Left forelimb (tissue), 1 donor: ENCODE measurements at places on chromosomes 2 and 18.

DNA sequence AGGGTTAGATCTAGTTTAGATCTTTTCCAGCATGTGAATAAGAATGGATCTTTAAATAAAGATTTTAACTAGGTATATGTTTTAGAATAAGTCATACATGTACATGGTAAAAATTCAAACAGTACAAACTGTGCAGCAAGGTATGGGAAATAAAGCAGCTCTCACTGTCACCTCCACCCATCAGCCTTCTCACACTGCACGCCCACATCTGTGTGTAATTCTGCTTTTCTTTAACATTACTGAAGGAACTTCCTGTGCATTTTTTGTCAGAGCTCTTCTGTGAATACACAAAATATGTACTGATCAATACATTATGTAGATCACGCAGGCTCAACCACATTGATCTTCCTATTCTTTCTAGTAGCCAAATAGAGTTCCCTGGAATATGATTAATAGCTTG lies 3.4 kb downstream of the CASP8 start:
- DNase-seq, result no peak

GRCh38 chr2:165287094-165287778 lies 48.0 kb downstream of the SCN2A start:
- DNase-seq, result no peak

DNA sequence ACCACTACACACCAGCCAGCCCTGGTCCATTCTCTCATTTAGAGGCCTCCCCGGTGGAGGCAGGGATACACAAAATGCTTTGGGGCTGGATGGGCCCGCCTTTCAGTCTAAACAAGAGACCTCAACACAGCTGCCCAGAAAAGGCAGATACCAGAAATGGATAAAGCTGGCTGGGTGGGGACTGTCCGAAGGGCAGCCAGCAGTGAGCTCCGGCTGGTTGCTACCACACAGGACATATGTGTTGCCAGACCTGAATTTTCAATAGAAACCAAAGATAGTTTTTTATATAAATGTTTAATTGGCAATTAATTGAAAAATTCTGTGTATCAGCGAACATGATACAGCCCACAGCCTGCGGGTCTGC lies 1.4 kb downstream of the GPBAR1 start:
- no peak for DNase-seq

DNA sequence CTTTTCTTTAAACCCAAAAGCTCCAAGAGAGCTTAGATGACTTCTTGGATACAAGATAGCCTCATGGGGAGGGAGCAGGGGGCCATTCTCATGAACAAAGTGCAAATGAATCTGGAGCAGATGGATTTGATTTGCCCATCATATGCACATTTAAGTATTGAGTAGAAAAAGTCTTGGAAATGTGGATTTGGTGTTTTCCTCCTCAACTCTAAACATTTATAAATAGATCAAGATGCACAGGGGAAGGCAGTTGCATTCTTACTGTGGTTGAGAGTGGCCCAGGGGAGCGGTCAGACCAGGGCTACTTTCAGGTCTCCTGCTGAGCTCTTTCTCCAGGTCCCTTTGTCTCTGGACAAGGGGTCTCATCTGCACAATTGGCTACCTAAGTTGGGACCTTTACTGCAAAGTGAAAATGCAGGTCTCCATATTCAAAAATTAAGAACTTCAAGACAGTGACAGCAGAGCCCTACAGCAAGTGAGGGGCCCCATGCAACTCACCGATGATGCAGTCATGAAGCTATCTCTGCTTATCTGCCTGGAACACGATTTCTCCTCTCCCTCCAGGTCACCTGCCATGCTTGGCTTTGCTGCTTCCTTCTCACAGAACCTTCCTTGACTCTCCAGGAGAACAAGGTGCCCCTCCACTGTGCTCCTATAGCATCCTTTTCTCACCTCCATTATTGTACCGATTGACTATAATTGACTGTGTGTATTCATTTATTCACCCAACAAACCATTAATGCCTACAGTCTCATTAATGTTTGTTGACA lies 145.4 kb downstream of the LPIN1 start:
- DNase-seq, result no peak

DNA sequence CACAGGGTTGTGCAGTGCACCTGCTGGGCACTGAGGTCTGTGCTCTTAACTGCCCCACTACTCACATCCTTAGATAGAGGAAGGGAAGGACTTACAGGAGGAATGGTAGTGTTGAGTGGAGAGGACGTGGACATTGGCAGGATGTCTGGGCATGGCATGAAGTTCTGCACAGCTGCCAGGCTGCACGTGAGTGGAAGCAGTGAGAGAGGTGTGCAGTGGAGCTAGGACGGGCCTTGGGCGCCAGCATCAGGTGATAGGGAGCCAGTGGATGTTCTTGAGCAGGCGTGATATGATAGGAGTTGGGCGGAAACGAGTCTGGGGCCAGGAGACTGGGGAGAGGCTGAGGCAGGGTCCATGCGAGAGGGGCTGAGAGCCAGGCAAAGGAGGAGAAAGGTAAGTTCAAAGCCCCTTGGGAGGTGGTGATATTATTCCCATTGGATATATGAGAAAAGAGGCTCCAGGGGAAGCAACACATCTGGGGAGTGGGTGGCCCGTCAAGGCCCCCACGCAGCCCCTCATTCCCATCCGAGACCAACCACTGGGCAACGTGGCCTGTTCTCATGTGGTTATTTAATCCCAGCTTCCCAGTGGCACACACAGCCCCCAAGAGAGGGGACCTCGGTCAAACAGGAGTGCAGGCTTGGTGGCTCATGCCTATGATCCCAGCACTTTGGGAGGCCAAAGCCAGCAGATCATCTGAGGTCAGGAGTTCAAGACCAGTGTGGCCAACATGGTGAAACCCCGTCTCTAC lies 45.7 kb upstream of the SNED1 start:
- peak; percentile 28 for DNase-seq

GRCh38 chr18:12659904-12660605 lies 2.1 kb upstream of the SPIRE1 start:
- no peak for DNase-seq

DNA sequence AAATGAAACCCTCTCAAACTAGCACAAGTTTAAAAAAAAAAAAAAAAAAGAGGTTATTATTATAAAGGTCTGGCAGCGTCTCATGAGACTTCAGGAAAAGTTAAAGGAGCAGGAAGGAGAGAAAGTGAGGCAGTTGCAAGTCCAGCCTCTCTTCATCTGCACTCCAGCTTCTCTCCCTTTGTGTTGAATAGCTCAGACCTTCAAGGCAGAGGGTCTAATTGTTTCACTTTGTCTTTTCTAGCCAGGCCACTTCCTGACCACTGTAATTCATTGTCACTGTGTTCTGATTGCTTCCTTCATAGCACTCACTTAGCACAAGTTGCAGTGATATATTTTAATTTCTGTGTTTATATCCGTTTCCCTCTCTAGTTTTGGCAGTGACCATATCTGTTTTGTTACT lies 99.9 kb downstream of the SPATS2L start:
- no peak for DNase-seq

DNA sequence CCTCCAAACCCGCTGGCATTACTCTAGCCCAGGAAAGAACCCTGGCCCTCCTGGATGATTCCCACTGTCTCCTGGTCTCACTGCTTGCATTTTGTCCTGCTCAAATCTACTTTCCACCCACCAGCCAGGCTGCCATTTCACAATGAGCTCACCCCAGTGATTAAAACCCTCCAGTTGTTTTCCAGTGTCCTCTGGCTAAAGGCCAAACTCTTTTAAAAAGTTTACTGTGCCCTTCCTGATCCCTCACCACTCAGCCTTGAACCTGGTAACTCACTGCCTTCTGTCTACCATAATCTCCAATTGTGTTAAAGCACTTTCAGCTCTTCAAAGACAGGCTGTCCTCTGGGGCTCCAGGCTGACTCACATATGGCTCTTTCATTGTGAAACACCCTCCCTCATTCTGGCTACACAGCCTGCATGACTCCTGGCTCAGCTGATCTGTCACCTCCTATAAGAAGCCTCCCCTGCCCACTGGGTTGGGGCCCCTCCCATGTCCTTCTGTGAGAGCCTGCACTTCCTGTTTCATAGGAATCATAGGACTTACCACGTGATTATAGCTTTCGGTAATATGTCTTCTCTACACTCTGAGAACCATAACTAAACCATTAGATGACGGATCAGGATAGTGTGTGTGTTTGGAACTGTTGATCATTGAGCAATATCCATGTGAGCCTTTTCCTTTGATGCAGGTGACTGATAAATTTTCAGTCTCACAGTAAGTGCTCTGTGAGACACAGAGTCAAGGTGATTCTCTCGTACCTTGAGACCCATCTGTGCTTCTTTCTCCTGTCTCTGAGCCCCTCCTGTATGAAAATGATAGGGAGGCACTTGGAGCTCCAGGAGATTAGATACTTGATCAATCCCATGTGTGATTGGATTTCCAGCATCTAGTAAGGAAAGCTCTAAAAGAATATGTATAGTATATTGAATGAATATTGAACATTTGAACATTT lies 590.8 kb upstream of the ID2 start:
- DNase-seq, result no peak

GRCh38 chr2:15415748-15416147 lies 145.4 kb downstream of the NBAS start:
- DNase-seq, result no peak

GRCh38 chr2:101900375-101900774 lies 91.4 kb upstream of the IL1R2 start:
- no peak for DNase-seq

GRCh38 chr18:50055488-50055887 lies 139.5 kb downstream of the MYO5B start:
- DNase-seq, result no peak

DNA sequence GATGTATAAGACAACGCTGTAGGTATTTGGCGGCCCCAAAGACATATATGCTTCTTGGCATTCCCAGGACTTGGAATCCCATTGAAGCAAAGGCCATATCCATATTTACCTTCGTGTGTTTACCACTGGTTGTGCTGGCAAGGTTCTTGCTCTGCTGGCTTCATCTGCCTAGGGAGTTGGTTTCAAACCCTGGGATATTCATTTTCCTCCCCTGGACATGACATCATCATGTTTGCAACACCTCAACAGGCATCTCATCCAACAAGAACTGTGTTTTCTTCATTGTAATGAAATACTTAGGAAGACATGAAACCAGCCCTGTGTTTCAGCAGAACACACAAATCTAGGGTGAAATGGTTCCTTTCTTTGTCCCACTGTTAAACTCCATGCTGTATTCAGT lies 77.9 kb upstream of the PHLPP1 start:
- DNase-seq, result no peak

GRCh38 chr18:8260827-8261226 lies 348.4 kb upstream of the RAB12 start:
- DNase-seq, result no peak

DNA sequence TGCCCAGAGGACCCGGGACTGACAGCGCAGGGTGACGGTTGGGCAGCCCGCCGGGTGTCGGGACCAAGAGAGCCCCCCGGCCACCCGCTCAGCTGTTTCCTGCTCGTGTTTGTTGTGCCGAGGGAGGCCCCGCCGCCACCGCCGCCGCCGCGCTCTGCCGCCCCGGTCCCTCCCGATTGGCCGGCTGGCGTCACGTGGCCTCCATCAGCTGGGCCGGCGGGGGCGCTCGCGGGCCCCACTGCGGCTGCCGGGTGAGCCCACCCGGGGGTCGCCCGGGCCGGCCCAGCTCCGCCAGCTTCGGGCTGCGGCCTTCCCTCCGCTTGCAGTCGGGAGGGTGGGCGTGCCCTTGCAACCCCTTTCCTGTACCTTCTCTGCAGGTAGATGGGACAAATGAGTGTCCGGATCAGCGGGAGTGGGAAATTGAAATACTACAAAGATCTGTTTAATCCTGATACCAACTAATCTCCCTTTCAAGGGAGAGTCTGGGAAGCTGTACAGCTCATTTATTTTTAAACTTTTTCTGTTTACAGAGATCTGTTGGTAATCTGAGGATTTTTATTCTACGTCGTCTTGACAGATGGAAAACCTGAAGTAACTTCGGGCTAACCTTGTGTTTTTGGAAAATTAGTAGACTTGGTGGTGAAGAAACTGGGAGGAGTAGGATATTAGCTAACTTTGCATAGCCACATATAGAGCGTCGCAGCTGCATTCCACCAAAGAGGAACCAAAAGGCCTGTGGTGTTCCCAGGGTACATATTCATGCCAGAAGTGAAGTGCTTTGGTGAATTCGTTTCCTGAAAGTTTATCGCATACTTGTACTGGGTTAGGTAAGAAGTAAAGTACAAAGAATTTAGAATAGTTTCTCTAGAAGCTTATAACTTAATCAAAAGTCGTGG lies 1.2 kb downstream of the YPEL5 start:
- peak; percentile 88 for DNase-seq

GRCh38 chr2:216909541-216910210 lies 49.8 kb upstream of the TNP1 start:
- no peak for DNase-seq

- DNase-seq, result no peak
These were observed 203.3 kb downstream of the GBX2 start for GRCh38 chr2:235964787-235965390.

GRCh38 chr2:6771634-6772611 lies 93.8 kb downstream of the CMPK2 start:
- no peak for DNase-seq

DNA sequence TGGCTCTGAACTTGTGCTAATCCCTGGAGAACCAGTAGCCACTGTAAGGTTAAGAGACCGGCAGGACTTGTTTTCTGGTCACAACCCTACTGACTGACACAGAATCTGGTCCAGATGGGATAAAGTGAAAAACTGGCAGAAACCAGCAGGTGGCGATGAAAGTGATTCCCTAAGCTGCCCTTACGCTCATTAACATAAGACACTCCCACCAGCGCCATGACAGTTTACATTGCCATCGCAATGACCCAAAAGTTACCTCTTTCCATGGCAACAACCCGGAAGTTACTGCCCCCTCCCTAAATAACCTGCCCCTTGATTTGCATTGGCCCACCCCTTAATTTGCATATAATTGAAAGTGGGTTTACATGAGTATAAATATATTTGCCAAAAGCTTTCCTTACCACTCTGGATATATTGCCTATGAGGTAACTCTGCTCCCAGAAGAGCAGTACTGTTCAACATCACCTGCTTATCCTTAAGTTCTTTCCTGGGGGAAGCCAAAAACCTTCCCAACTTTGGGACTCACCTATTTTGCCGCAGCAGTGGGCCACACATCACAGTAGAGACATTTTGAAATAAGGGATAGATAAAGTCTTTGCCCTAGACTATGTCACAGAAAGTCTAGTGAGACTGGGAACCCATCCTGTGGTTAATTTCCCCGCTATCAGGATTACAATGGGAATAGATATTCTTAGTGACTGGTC lies 35.8 kb upstream of the AFF3 start:
- DNase-seq, result no peak

GRCh38 chr2:48001498-48001897 lies 95.2 kb upstream of the FBXO11 start:
- no peak for DNase-seq

DNA sequence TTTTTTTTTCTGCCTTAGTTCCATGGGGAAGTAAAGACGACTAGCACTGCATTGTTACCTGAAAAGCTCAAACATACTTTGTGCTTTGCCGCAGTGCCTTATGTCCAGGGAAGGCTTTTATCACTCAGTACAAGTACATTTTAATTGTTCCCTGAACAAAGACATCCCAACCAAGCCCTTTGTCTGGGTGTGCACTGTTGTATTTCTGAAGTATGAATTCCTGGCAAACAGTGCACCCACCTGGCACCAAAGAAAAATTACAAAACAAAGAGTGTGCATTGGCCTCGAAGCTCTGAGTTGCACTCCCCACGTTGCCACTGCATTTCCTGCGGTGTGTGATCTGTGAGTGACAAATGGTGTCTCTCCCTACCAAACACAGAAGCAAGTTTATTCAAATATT lies 858.5 kb upstream of the PIK3C3 start:
- no peak for DNase-seq

GRCh38 chr2:20052229-20052851 lies 912 bp upstream of the LAPTM4A start:
- no peak for DNase-seq
